ENCODE measurements at places on chromosomes 3 and 15.

DNA sequence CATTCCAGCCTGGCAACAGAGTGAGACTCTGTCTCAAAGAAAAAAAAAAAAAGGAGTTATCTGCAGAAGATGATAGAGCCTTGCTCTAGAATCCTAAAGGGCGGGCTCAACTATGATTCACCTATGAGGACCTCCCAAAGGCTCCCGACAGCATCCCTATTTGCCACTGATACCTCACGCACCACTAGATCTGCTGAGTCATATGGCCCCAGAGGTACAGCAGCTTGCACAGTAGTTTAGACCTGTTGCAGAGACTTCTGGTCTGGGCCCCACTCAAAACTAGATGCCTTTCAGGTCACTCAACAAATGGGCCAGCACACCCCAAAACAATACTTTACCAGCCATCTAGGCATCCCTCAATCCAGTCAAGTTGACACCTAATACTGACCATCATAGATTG is 38.1 kb upstream of the PTX3 start:
- no peak for DNase-seq

DNA sequence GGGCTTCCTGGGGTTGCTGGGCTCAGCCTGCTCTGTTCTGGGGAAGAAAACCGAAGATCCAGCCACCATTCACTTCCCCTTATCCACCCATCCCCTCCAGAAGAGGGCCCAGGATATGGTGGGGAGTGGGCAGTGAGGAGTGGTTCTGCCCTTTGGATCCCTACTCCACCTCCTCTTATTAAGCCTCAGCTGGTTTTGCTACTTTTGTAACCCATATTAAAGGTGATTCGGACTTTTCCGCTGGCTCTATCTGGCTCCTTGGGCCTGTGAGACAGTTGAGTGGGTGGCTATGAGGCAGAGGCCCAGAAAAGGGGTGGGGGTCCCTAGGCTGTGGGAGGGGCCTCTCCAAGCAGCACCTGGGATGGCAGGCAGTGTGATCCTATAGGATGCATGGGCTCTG is 33.8 kb downstream of the NBEAL2 start:
- DNase-seq, result no peak

DNA sequence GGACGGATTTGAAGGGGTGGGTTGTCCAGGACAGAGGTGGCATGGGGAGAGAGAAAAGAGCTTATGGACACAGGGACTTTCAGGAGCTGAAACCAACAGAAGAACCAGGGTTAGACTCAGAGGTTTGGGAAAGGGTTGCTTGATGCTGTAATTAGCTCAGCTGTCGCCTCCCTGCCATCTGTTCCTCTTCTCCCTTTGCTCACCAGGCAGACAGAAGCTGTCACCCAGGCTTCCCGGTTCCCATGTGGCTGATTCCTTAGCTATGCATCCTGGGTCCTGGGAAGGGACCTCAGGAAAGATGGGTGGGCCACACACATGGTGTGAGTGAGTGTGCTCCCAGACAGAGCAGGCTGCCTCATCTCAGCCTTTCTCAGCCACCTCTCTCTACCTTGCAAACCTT is 14.1 kb downstream of the PTPN23 start:
- peak; percentile 93 for DNase-seq

- DNase-seq, result peak; percentile 24
Measured at GRCh38 chr15:94844538-94845389, 613.4 kb downstream of the MCTP2 start.

DNA sequence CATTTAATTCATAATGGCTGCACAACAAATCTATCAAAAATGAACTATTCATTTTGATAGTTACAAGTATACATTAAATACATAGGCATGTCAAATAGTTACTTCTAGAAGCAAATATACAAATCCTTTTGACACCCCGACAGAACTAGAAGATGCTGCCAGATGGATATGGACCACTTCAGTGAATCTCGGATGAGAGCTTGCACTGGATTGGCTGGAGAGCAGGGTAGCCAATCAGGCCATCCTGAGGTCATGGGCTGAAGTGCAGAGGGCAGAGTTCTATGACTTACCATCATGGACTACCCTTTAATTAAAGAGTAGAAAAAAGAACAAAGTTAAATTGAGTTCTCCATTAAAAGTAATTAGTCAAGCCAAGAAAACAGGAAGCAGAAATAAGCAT is 8.3 kb downstream of the CCNL1 start:
- DNase-seq, result peak; percentile 20

- no peak for DNase-seq
Measured at GRCh38 chr3:70086336-70086735, 86.8 kb downstream of the SAMMSON start.

- DNase-seq, result no peak
Measured at GRCh38 chr3:30600572-30600971, 5.8 kb upstream of the TGFBR2 start.

GRCh38 chr15:63065262-63066221 is 23.0 kb downstream of the TPM1 start:
- no peak for DNase-seq

DNA sequence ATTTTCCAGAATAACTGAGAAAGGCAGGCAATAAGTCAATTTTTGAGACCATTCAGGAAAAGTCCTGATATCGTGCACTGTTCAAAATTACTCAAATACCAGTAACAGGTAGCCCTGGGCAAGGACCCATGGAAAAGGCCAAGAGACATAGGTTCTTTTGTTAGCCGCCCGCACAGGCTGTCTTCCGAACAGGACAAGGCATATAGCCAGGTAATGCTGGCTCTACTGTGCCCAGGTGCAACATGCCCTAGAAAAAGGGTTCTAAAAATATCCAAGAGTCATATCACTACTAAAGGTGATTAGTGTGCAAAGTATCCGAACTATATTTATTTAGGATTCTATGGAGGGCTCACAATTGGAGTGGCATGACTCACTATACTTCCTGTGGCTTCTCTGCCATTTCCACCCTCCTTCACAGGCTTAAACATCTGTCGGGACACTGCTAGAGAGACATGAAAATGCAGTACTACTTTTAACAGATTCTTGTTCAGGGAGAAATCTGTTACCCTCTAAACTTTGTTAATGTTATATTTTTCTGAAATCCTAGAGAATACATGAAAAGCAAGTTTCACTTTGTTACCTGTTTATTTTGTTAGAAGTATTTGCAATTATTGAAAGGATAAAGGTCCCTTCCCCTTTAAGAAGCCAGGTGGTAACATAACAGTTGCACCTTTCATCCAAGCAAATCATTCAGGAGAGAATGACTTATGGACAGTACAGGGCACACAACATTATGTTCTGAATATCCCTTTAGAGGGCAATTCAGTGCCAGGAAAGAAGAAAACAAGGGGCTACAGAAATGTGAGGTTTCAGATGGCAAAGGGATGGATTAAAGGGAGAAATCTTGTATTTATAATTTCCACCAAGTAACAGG is 293.3 kb upstream of the THBS1 start:
- no peak for DNase-seq
